Stimulated activated CD4-positive, alpha-beta T cell treated with anti-CD3 and anti-CD28 coated beads, TNF-alpha, amount 100 ng/mL, for 48 hours (primary cell): ENCODE measurements at places on chromosomes 13 and 19.

GRCh38 chr19:40666803-40667438 is 23.5 kb downstream of the NUMBL start:
- no peak for DNase-seq

DNA sequence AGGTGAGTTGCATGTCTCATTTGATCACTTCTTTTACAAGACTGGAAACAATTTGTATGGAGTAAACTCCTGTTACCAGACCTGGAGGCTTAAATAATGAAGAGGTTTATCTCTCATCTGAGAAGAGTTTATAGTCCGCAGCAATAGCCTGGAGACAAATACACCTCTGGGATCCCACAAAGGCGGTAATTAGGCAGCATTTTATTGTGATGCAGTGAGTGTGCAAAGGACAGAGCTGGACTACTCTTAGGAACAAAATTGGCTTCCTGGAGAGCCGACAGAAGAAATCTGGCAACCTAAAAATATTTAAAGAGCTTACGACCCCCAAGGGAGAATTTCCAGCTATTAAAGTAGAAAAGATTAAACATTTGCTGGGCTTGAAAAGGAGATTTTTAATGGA is 11.8 kb upstream of the KATNAL1 start:
- no peak for DNase-seq

DNA sequence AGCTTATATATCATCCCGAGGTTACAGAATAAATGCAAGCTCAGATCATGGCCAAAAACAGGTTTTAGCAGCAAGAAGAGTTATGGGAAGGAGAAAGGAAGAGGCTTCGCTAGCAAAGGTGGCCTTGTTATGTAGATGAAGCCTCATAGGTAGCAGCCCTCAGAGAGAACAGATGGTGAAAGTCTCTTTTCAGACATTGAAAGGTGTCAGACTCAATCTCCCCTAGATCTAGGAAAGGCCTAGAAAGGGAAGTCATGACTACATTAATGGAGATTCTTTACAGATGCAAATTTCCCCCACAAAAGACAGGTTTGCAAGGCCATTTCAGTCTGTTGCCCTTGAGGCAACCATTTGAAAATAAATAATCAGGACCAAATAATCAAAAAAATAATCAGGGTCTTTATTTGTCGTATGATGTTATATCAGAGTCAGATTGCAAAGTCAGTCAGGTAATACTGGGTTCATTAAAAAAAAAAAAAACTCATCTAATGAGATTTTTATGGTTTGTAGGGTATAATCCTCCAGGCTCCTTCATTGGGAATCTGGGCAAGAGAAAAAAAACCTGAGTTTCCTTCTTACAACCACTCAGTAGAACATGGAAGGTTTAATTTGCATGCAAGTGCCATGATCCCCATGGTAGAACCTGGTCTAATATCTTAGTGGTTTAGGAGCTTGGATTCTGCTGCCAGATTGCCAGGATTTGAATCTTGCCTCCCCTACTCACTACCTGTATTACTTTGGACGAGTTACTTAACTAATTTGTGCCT is 50.8 kb upstream of the HTR2A start:
- DNase-seq, result no peak

- DNase-seq, result no peak
Observed at GRCh38 chr13:52827839-52828238, 20.6 kb downstream of the PCDH8 start.

DNA sequence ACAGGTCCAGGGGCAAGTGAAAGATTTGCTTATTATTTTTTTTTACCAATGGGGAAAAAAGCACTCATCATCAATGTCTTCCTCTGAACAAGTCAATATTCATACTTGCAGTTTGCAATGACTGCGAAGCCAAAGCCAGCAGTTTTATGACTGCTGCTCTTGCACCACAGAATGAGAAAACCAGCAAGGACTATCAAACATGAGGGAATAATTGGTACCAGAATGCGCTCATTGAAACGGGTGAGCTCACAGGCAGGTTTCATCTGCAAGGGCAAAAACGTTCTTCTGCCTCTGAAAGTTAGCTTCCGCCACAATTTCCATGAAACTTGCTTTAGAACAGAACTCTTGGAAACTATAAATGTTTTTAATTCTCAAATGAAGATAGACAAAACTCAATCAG is 5.5 kb downstream of the DLEU7 start:
- no peak for DNase-seq

DNA sequence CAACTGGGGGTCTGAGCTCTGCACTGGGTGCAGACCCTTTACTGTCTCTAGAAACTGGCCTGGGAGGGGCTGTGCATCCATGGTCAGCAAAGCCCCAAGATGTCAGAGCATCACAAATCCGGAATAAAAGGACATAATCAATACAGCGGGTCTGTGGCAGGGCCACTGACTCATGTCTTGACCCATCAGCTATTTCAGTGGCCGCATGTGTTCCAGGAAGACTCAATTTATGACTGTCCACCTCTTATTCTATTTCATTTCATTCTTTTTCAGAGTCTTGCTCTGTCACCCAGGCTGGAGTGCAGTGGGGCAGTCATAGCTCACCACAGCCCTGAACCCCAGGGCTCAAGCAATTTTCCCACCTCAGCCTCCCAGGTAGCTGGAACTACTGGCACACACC is 53.2 kb downstream of the PEX11G start:
- no peak for DNase-seq

DNA sequence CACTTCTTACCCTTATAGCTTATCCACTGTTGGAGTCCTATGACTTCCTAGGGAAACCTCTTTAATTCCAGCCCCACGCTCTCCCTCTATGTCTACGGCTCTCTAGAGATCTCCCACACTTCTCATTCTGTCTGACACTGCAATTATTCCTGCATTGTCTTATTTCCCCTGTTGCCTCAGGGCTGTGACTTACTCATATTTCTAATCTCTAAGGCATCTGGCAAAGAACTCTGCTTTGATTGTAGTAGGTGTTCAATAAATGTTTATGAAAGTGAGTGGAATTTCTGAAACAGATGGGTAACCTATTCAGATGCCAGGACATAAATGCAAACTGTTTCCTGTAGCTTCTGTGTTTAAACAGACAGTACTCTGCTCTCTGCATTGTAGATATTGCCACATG is 102.4 kb upstream of the SERTM1 start:
- DNase-seq, result no peak

GRCh38 chr19:56619121-56619520 is 23.8 kb upstream of the SMIM17 start:
- DNase-seq, result no peak

DNA sequence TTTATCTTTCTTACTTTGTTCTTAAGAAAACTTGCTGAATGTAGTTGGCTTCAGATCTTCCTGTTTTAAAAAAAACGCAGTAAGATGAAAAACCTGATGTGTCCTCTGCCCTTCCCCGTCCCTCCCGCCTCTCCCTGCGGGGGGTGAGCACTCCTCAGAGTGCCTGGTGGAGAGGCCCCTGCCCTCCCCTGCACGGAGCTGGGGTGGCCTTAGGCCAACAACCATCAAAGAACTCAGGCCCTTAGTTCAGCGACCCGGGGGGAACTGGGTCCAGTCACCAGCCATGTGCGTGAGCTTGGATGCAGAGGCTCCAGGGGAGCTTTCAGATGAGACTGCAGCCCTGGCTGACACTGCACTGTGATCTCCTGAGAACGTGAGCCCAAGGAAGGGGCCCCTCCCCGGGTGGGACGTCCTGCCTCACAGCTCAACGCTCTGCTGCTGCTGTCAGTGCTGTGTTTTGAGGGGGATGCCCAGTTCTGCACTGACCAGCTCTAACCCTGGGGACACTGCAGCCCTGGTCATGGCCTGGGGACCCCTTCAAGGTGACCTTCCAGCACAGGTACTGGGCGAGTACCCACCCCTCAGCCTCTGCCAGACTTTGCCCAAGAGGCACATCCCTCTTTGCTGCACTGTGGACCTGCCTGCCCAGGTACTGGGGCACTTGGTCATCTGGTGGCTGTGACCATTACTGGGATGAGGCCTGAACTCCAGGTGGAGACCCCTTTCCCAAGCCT is 42.7 kb downstream of the ANKRD10 start:
- DNase-seq, result no peak

GRCh38 chr13:44379885-44380284 is 6.3 kb downstream of the SERP2 start:
- DNase-seq, result no peak

GRCh38 chr19:40742477-40742876 is 7.8 kb downstream of the ACTMAP start:
- no peak for DNase-seq

DNA sequence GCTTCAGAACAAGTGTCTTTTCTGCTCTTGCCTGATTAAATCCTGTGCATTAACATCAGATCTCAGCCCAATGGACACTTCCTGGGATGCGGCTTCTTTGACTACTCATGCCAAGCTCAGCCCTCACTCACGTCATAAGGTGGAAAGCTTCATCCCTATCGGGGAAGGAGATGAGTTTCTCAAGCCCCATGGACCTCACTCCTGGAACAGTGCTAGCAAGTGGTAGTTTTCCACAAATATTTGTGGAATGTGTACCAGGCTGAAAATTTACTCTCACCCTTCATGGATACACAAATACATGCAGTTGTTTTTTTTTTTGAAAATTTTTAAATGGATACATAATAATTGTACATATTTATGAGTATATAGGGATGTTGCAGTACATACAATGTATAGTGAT is 34.6 kb upstream of the FARP1 start:
- no peak for DNase-seq

GRCh38 chr13:29819143-29819542 is 31.3 kb downstream of the UBL3 start:
- DNase-seq, result no peak

DNA sequence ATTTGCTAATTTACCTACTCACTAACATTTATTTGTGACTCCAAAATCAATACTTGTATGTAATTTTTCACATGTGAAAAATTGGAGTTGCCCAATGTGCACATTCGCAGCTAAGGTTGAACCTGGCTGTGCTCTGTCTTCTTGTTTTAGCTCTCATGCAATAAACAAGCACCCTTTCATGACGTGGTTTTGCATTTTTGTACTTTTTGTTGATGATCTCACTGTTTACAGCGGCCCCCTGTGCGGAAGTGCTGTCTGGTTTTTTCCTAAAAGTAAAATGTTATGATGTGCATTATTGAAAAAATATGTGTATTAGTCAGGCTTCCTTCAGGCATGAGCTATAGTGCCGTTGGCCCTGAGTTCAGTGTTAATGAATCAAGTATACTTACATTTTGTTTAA is 18.1 kb downstream of the DGKH start:
- no peak for DNase-seq

DNA sequence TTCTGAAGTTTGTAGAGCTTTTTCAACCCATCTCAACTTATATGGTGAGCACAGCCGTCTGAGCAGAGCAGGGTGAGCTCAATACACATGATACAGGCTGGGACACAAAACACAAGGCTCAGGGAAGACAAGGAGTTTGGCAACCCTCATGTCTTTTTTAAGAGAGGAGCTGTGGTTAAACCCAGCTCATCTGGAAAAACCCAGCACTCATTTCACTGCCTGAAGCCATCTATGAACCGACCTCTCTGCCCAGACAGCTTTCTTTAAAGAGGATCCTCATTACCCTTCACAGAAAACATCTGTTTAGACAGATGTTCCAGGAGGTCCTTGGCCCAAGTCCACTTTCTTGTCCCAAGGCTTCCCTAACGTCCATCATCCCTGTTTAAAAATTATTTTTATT is 170.0 kb upstream of the TSHZ3 start:
- DNase-seq, result no peak

DNA sequence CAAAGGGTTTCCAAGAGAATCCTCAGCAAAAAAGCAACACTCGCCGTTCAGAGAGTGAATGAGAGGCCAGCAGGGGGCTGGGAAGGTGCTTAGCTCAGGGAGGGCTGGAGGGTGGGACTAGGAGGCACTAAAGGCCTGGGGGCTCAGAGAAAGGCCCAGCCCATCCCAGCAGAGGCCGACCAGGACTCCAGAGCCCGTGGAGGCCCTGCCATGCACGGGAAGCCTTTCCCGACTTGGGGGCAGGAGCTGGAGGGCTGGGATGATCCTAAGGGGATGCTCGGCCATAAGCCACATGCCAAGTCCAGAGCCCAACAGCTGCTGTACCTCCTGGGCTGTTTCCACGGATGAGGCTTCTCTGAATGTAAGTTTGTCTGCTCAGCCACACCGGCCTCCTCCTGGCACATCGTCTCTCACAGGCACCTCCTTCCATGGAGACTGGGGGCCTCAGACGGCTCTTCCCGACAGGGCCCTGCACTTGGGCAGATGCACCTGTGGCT is 19.5 kb downstream of the RASA3 start:
- no peak for DNase-seq

GRCh38 chr13:25922376-25922775 is 129.4 kb downstream of the SHISA2 start:
- DNase-seq, result no peak

DNA sequence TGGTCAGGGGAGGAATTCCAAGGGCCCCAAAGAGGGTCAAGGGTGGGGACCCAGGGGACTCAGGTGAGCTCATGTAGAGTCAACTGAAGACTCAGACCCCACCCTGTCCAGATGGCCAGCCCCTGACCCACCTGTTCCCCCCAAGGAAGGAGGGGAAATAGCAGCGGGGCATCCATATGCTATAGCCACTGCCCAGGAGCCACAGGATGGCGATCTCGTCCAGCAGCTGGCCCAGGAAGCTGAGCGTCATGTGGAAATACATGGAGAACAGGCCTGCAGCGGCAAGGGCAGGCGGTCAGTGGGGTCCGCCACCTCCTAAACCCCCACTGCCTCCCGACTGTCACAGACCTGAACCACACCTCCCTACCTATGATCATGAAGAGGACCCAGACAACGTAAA is 21.4 kb downstream of the ACER1 start:
- no peak for DNase-seq

GRCh38 chr19:1815605-1816529 is 3.8 kb upstream of the ATP8B3 start:
- no peak for DNase-seq

- DNase-seq, result no peak
Observed at GRCh38 chr13:35213911-35214310, 262.6 kb downstream of the MAB21L1 start.

DNA sequence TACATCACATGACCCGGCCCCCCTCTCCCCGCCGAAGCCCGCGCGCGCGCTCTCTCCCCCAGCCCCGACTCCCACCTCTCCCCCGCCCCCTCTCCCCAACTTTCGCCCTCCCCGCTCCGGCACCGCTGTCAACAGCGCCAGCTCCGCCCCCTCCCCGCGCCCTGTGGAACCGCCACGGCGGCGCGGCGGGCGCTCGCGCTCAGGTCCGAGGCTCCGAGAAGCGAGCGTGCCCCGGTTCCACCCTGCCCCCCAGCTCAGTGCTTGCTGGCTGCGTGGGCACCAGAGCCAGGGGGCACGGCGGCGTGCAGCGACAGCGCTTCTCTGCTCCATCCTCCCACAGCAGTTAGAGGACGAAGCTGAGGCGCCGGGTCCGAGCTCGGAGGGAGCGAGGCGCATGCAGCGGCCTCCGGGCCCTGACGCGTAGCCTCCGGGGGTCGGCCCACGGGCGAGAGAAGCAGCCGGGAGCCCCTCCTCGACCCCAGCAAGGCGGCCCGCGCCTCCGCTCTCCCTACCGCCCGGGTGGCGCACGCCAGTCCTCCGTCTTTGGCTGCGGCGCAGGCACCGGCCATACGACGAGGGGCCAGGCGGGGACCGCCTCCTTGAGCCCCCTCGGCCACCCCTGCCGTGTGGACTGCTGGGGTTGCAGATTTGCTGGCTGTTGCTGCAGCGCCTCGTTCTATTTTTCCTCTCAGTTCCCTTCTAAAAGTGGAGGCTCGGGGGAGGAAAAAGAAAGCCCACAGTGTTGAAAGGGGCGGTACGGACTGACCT is 109.5 kb downstream of the KCNRG start:
- peak; percentile 78 for DNase-seq

GRCh38 chr13:78599645-78600279 is 3.6 kb downstream of the POU4F1 start:
- DNase-seq, result no peak

GRCh38 chr19:42420055-42420544 is 7.1 kb downstream of the LIPE start:
- peak; percentile 61 for DNase-seq
